Pulmonary artery endothelial cell (primary cell): ENCODE measurements at places on chromosomes 5 and 9. TPM values are rescaled to one million over a fixed set of nuclear protein-coding genes. Genes with fewer than 3 reads are reported as not detected.

Gene FAXDC2
- 1.5 and 5.0 TPM in 2 replicates for total RNA-seq

- DNase-seq, result no peak
These were observed 175.8 kb downstream of the CACNA1B start for GRCh38 chr9:138053321-138053868.

Gene GRIN3A
- total RNA-seq, result under 0.01 TPM in 1 of 2 replicates, not detected in the other

GRCh38 chr5:151465476-151465875, 18.1 kb downstream of the SLC36A1 start:
- no peak for DNase-seq

DNA sequence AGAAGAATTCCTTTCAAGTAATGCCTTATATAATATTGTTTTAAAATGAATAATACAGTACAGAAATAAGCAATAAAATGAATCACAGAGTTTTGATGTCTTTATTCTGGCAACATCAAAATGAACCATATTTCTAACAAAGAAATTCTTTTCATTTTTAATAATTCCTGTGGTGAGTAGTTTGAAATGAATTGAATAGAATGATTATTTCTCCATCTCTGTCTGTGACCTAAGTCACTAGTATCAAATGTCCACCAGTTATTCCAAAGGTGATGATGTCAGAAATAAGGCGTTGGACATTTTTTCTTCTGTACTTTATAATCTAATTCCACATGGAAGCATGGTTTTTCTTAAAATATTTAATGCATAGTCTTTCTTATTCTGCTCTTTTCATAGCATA, 106.2 kb downstream of the ADAMTSL1 start:
- DNase-seq, result no peak

DNA sequence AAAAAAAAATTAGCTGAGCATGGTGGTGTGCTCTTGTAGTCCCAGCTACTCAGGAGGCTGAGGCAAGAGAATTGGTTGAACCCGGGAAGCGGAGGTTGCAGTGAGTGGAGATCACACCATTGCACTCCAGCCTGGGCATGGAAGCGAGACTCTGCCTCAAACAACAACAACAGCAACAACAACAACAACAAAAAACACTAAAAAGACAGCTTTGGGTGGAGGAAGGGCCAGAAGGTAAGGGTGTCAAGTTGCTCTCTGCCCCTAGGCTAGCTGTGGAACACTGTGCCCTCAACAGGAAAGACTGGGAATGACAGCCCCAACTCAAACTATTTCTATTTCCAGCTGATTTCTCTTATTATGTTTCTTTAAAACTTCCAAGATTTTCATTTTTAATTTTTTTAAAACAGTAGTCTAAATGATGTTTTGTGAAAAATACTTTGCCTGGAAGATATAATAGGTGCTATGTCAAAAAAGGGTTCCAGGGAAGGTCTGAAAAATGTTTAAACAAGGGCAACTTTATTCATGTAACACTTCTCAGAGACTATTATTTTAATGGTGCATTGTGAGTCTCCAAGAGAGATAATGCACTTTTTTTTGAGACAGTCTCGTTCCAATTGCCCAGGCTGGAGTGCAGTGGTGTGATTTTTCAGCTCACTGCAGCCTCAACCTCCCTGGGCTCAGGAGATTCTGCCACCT, 29.9 kb downstream of the CLINT1 start:
- no peak for DNase-seq

- DNase-seq, result no peak
These were observed 64.2 kb upstream of the SUSD1 start for GRCh38 chr9:112239284-112239683.

GRCh38 chr5:136021016-136021405, 7.8 kb upstream of the TGFBI start:
- no peak for DNase-seq

Gene PCDHGA1
- 0.20 and 0.28 TPM in 2 replicates for total RNA-seq

Gene HTR1A
- total RNA-seq, result not detected in 2 replicates

GRCh38 chr5:169290895-169291294, 10.0 kb downstream of the SLIT3 start:
- DNase-seq, result no peak

GRCh38 chr9:69627281-69627680, 44.9 kb downstream of the APBA1 start:
- no peak for DNase-seq

DNA sequence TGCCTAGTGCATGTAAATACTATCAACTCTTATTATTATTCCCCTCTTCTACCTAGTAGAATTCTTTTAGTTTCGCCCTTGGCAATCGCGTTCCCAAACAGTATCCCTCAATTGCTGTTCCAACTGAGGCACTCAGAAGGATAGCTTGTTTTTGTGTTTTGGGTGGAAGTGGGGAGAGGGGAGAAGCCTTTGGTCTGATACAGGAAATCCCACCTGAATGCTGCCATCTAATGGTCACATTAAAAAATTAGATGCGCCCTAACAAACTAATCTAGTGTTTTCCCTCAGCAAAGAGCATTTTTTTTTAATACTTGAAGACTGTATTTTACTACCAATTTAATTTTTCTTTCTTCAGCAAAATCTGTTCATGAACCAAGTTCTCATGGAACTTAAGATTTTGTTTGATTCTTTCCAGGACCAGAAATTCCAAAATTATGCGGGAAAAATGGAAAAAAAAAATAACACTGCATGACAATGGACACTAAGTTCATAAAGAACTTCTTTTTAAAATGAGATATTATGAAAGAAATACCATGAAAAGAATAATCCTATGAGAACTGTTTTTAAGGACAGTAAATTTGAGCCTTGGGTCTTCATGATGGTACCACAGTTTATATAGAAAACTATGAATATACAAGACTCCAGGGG, 22.2 kb upstream of the GLDC start:
- no peak for DNase-seq

- no peak for DNase-seq
These were observed 38.1 kb downstream of the BASP1 start for GRCh38 chr5:17255471-17256021.

GRCh38 chr9:21889673-21890072, 87.2 kb downstream of the MTAP start:
- DNase-seq, result no peak

DNA sequence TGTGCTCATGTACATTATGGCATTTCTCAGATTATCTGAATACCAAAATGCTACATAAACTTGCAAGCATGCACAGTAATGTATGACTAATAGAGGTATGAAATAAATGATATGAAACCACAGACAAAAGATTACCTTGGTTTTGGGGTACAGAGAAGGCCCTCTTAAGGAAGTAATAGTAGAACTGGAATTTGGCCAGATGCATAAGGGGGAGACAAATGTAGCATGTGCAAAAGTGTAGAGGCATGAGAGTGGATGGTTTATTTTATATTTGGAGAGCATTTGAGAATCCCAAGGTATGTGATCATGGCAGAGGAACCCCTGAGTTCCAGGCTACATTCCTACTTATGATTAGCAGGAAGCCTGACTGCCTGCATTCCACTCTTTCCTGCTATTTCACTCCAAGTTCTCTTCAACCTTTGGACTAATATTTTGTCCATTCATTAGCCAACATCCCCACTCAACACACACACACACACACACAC, 74.2 kb downstream of the MAMDC2 start:
- peak; percentile 24 for DNase-seq

- no peak for DNase-seq
These were observed 441.3 kb upstream of the ADAMTSL1 start for GRCh38 chr9:18032636-18033035.

- DNase-seq, result peak; percentile 43
These were observed 54.7 kb downstream of the ANXA2R start for GRCh38 chr5:42985129-42986037.

GRCh38 chr9:87342743-87343142, 154.9 kb upstream of the DAPK1 start:
- DNase-seq, result no peak

- DNase-seq, result no peak
These were observed 301.1 kb downstream of the NR3C1 start for GRCh38 chr5:143102411-143102810.

Gene DDX46
- total RNA-seq, result 22.2 and 27.0 TPM in 2 replicates

- no peak for DNase-seq
These were observed 196.5 kb upstream of the TBCA start for GRCh38 chr5:77972469-77973252.

DNA sequence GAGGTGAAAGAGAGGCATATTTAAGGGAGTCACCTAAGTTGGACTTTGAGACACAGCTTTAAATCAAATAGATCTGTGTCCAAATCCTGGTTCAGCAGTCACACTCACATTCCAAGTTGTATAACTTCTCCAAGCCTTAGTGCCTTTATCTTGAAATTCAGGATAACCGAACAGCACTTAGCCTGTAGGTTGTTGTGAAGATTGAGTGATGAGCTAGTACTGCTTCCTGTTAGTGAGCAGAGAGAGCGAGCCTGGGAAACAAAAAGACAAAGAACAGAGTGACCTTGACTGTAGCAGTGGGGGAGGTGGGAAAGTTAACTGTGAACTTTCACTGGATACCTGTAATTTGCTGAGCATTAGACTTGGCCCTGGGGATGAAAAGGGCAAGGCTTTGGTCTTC, 22.4 kb downstream of the MAML1 start:
- no peak for DNase-seq

Gene F2RL2
- 0.66 and 1.8 TPM in 2 replicates for total RNA-seq

Gene IARS1
- total RNA-seq, result 227 and 241 TPM in 2 replicates

Gene TNFAIP8
- total RNA-seq, result 18.4 and 22.3 TPM in 2 replicates

DNA sequence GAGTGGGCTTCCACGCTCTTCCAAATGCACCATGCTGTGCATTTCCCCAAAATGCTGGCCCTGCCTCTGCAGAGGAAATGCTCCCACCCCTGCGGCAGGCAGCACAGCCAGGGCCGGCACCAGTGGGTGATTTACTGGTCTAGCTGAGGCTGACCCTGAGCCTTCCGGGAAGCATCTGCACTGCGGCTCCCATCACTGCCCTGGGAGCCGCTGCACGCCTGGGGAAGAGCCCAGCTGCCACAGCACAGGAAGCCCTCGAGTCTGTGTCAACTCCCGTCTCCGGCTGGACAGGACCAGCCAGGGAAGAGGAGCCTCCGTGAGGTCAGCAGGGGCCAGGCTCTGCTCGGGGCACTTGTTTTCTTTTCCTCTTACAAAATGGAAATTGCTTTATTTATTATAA, 25.1 kb upstream of the EEIG1 start:
- peak; percentile 88 for DNase-seq

Gene IL3
- total RNA-seq, result not detected in 2 replicates

- no peak for DNase-seq
These were observed 6.5 kb upstream of the GGTA1 start for GRCh38 chr9:121505903-121506735.

GRCh38 chr5:175214152-175214551, 229.8 kb downstream of the DRD1 start:
- no peak for DNase-seq

Gene SLC34A3
- total RNA-seq, result not detected in 2 replicates

DNA sequence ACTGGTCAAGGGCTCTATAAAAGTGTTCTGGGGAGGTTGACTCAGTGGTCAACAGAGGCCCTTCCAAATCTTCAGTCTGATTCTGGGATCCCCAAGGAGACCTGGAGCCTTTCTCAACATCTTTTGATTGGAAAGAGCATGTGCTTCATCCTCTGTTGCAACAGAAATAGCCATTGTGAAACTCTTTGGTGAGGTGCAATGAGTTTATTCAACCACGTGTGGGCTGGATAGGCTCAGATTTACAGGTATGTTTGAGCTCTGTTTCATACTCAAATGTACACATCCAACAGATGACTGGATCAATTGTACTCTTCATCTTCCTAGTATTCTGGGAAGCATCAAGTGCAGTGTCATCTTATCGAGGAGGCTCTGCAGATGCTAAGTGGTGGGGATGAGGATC, 60.5 kb downstream of the CTSL start:
- no peak for DNase-seq

Gene ANKH
- total RNA-seq, result 6.9 and 11.4 TPM in 2 replicates

Gene FAM151B
- total RNA-seq, result 3.1 and 3.7 TPM in 2 replicates

Gene DAB2IP
- total RNA-seq, result 13.7 and 17.0 TPM in 2 replicates

Gene MELK
- 28.6 and 49.0 TPM in 2 replicates for total RNA-seq

Gene TIMD4
- total RNA-seq, result not detected in 2 replicates
